ENCODE measurements at places on chromosomes 11 and 22.

DNA sequence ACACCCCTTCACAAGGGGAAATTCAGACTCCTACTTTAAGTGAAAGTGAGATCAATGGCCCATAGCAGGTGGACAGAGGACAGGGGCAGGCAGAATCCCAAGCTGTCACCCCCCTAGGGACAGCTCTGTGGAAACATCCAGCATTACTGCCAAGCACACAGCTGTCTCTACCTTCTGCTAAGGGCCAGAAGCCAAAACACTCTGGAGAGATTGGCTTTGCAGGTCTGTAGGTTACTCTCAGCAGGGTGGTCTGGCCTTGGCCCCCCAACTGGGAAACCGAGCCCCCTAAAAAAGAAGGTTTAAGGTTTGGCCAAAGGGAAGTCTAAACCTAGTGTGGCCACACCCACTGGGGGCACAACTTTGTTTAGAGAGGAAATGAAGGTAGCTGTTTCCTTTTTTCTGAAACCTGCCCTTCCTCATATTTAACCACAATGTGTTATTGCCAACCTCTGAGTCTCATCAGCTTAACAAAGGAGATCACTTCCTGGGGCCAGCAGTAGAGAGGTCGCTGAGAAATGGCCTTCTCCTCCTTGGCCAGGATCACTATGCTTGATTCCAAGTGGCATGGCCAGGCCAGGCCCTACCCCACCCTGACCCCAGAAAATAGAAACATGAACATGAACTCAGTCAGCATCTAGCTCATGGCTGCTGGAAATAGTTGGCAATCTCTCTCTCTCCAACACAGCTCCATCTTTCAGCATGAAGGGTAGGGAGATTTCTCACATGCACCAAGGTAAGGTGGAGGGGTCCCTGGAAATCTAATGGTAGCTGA lies 25.9 kb upstream of the SCARF2 start:
- no peak for DNase-seq

DNA sequence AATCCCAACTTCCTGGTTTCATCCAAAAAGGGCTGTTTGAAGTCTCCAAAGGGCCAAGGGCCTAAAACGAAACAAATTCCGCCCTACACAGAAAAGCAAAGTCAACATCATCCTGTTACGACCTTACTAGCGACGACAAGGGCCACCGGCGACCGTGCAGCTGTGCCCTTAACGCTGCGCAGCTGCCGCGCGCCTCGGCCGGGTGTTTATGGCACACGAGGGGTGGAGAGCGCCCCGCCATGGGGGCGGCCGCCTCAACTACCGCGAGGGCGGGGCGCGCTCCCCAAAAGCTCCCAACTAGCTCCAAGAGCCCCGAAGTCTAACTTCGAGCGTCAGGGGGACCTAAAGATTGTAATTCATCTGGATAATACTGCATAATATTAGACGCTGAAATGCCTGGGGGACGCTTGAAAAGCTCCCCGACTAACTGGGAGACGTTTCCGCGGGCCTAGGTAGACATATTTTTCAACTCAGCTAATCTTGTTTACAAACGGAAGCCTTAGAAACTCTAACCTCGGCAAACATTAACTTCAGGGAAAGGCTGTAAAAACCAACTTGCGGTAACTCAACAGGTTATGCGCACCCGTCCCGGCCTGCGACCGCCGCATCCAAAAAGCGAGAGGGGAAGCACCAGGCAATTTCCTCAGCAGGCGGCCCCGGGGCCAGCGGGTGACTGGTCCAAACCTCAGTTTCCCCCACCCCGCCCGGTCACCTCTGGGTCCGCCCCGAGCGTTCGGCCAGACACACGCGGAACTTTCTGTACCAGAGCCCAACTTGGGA lies 694 bp downstream of the TMEM123 start:
- peak; percentile 13 for DNase-seq

GRCh38 chr11:61950035-61950547 lies at the start of gene BEST1:
Gene BEST1, plus strand, starts transcription at chr11:61950351. Its CDS starts 1,456 bp downstream, at chr11:61951807.
- DNase-seq, result no peak

DNA sequence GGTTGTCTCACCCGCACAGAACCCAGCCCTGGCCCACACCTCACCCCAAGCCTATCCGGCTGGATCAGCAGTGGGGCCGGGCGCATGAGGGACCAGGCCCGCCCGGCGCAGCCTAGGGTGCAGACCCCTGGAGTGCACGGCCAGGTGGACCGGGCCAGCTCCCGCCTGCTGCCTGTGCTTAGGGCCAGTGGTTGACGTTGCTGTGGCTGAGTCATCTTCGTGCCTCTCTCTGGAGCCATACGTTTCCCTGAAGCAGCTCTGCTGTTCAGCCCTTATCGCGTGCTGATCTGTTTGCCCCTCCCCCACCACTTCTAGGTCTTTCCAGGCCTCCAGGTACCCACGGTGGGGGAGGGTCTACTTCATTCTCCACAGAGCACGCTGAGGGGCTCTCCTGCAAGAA lies 39.5 kb downstream of the CDKN1C start:
- DNase-seq, result no peak

DNA sequence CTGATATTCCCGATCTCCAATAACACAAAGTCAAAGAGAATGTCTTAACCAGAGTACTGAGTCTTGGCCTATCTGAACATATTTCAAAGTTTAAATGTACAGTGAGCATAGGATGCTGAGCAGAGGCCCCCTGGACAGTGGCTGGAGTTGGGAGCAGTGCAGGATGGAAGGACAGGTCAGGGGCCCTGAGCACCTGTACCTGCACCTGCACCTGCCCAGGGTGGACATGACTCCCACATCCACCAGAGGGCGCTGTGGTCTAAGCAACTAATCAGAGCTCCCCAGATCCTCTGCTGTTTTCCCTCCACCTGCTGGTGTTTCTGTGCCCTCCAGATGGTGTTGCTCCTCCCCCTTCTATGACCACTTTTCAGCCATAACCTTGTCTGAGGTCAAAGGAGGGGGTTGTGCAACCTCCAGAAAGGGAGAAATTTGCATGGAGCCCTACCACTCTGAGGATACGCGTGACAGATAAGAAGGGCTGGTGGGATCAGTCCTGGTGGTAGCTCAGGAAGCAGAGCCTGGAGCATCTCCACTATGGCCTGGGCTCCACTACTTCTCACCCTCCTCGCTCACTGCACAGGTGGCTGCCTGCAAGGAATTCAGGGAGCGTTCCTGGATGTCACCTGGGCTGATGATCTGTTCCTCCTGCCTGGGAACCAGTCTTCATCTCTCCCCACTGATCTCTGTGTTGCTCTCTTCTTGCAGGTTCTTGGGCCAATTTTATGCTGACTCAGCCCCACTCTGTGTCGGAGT lies 49.1 kb upstream of the VPREB1 start:
- DNase-seq, result peak; percentile 75

DNA sequence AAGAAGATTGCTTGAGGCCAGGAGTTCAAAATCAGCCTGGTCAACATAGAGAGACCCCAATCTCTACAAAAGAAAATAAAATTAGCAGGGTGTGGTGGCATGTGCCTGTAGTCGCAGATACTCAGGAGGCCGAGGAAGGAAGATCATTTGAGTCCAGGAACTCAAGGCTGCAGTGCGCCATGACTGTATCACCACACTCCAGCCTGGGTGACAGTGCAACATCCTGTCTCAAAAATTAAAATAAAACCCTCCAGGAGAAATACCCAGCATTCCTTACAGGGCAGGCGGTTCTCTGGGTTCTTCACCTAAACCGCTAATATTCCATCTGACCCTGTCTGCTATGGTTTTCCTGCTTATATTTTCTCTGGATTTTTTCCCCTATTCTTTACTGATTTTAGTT lies 13.5 kb downstream of the TCF20 start:
- no peak for DNase-seq

GRCh38 chr11:101944923-101945322 lies 28.6 kb upstream of the ANGPTL5 start:
- DNase-seq, result no peak

GRCh38 chr11:67308031-67308866 lies 4.9 kb downstream of the SSH3 start:
- DNase-seq, result no peak

- no peak for DNase-seq
Observed at GRCh38 chr11:124602193-124602592, 9.0 kb upstream of the PANX3 start.

DNA sequence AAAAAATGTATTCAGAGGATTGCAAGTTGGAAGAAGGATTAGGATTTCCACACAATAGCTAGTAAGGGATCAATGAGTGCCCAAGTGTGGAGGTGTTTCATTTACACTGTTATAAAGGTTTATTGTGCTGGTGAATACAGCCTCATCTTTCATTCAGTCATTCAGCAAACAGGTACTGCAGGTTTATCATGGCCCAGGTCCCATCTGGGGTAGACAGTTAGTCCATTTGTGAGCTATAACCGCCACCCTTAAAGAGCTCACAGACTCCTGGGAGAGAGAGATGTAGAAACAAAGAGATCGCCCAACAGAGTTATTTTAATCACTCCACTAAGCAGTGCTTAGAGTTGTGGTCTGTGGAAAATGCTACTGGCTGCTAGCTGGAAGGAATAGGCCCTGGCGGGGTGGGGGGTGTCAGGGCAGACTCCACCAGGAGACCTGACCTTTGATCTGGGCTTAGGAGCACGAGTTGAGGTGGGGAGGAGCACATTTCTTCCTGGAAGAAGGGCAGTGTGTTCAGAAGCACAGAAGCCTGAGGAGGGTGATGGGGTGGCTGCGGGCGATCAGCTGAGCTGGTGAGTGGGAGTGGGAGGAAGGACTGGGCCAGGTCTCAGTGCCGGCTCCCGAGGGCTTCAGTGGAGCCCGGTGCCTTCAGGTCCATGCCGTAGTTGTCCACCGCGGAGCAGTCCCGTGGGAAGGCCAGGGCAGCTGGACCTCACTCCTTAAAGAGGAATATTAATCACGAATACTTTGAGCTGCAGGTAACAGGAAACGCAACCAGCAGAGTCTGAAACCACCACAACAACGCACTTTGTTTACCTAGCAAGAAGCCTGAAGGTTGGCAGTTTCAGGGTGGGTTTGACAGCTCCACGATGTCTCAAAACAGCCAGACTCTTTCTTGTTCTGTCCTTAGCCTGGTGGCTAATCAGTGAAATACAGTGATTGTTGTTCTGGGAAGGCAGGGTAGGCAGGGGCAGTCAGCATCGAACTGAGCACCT lies 11.2 kb downstream of the TOM1 start:
- DNase-seq, result no peak

GRCh38 chr11:63945477-63946163 lies 6.8 kb downstream of the NAA40 start:
- peak; percentile 42 for DNase-seq

DNA sequence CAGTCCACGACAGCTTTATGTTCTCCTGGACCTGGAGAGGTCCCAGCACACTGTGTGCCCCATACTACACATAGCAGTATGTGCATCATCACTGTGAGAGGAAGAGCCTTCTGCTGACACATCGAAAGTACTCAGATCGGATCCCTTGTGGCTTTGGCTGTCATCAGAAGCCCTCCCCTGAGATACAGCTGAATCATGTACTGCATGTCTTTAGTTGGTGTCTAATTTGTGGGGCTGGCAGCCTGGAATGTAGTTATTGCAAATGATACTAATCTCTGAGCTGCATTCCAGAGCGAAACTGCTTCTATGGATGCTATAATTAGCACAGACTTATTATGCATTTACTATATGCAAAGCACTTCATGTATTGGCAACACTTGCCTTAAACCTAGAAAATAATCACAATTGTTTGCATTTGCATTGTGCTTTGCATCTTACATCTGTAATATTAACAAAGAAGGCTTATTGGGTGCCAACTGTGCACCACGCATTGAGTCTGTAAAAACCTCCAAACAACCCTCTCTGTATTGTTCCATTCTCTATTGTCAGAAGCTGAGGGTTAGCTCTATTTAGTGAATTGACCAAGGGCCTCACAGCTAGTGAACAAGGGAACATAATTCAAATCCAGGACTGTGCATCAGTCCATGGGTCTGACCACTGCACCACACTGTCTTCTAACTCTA lies 89.2 kb upstream of the CRTAM start:
- DNase-seq, result no peak

DNA sequence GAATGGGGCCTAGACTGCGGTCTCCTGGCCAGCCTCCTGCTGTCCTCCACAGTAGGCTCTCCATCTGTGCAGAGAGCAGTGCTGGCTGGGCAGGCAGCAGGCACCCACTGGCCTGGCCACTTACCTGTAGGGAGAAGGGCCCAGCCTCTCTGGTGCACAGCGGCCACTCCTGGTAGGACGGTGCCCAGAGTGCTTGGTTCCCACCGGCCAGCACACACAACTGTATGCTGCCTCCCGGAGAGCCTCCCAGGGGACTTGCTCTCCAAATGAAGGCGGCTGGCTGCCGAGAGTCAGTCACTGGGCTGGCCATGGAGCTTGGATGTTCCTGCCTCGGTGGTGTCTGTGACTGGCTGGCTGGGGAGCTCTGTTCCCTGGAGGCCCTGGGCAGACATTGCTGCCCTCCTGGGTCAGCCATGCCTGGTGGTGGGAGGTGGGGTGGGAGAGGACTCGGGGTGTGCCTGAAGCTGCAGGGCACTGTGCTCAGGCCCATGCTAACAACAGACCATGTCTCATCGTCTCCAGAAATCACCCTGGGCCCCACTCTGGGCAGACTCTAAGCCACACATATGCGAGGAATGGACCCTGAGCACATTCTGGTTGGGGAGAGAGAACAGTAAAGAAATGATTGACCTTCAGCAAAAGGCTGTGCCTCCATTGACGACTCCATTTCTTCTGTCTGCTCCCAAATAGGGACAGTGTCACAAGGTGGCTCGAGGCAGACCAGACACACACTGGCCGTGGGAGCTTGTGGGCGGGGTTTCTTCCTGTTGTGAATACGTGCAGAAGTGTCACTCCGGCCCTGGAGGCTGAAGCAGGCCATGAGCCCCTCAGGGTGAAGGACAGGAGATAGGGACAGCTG lies 350.8 kb downstream of the TBC1D22A start:
- DNase-seq, result no peak

- no peak for DNase-seq
Observed at GRCh38 chr22:37171662-37172061, 16.4 kb downstream of the C1QTNF6 start.

DNA sequence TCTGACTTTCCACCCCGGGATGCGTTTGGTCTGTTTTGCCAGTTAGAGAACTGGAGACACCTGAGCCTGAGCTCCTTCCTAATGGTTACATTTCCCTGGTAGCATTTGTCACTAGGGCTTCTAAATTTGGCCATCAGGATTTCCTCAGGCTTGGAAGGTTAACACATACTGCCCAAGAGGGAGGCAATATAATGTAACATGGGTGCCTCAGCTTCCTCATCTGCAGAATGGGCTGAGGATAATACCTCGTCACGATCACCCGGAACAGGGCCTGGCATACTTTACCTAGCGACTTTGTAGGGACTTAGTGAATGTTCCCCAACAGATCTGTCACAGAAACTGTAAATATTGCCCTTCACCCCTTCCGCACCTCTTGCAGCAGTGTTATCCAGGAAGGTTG lies 11.3 kb downstream of the IL17RA start:
- no peak for DNase-seq

- no peak for DNase-seq
Observed at GRCh38 chr11:110141812-110142211, 48.6 kb downstream of the ZC3H12C start.

DNA sequence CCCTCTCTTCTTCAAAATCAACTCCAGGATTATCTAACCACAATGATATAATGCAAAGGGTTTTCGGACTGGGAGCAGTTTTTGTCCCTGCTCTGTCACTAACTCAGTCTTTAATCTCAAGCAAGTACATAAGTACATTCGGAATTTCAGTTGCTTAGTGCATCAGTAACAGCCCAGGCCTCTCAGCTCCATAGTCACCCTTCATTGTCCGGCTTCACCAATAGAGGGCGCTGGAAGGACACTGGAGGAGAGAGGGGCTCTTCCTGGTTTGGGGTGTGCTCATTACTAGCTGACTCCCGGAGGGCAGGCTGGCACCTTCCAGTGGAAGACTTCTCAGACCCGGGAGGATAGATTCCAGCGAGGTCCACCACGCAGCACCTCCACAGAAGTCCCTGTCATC lies 90.4 kb upstream of the PDGFD start:
- DNase-seq, result no peak

Data from NCI-H1930 (cell line).